ENCODE measurements at places on chromosomes 6 and 20. TPM values are rescaled to one million over a fixed set of nuclear protein-coding genes. Genes with fewer than 3 reads are reported as not detected.

The EFCAB8 gene
- 0.71 TPM for total RNA-seq

The SEMG1 gene
- not detected for total RNA-seq

The HLA-DPA1 gene
- total RNA-seq = 718 TPM

GRCh38 chr6:53336070-53336469 lies 12.7 kb downstream of the ELOVL5 start:
- H3K4me1 ChIP-seq = peaks cover 95% of the 10 kb centered on the region
- peaks cover 38% of the 10 kb centered on the region for H3K36me3 ChIP-seq
- DNase-seq = no peak
- H3K27me3 ChIP-seq = no peaks in the 10 kb centered on the region

DNA sequence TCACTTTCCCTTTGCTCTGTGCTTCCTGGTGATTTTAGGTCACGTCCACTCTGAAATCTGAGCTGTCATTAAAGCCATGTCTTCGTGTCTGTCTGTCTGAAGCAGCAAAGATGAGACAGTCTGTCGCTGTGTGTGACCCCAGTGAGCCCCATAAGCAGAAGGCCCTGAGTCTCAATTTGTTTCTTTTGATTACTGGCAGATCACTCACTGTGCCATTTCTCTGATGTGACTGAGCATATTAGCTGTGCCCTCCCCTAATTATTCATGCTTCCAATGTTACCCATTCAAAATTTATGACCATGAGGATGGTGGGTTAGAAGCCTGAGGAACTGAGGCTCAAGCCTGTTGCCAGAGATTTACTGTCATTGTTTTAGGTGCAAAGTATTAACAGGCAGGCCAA lies 117.6 kb downstream of the PLCB1 start:
- H3K27me3 ChIP-seq = no peaks in the 10 kb centered on the region
- no peak for DNase-seq

DNA sequence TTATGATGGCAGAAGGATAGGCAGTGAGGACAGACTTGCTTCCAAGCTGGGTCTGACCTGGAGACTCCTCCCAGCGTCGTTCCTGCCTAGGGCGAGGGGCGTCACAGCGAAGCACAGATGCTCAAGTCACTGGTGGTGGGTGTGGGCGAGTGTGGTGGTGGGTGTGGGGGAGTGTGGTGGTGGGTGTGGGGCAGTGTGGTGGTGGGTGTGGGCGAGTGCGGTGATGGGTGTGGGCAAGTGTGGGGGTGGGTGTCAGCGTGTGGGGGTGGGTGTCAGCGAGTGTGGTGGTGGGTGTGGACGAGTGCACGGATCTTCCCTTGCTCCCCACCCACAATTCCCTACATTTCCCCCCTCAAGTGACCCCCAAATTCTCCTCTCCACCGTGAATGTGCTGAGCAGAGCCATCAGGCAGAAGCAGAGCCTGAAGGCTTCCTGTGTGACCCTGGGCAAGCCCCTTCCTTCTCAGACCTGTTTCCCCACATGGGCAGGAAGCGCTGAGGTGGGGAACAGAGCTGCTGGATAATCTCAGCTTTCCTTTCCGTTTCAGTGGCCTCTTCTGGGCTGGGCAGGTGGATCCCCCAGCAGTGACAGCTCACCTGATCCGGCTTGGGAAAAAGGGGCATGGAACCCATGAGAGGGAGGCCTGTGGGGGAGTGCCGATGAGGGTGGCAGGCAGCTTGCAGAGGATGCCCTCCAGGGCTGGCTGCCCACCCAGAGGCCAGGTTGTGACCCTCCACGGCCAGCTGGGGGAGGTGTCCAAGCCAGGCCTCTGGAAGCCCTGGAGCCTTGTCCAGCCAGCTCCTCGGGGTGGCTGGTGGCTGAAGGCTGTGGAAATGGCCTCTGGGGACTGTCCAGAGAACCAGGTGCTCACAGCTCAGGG lies 42.9 kb downstream of the RSPO4 start:
- peaks cover 2% of the 10 kb centered on the region for H3K4me1 ChIP-seq
- peaks cover 23% of the 10 kb centered on the region for H3K27me3 ChIP-seq
- no peak overlapping the region for H3K27ac ChIP-seq
- no peaks in the 10 kb centered on the region for H3K36me3 ChIP-seq
- DNase-seq = no peak

- H3K4me3 ChIP-seq = no peak overlapping the region
- DNase-seq = no peak
- H3K27me3 ChIP-seq = peaks cover 24% of the 10 kb centered on the region
- no peaks in the 10 kb centered on the region for H3K4me1 ChIP-seq
Observed at GRCh38 chr20:47867831-47868230, 82.5 kb upstream of the SULF2 start.
